Dermis lymphatic vessel endothelial cell (primary cell): ENCODE measurements at places on chromosomes 5 and 9. TPM values are rescaled to one million over a fixed set of nuclear protein-coding genes. Genes with fewer than 3 reads are reported as not detected.

The ENHO gene
- not detected in 2 replicates for total RNA-seq

The PROP1 gene
- total RNA-seq, result not detected in 2 replicates

The CTNND2 gene
- not detected in 2 replicates for total RNA-seq

The TUSC1 gene
- total RNA-seq, result 10.3 and 10.5 TPM in 2 replicates

The SPACA9 gene
- 0.87 and 0.95 TPM in 2 replicates for total RNA-seq

The PKD2L2 gene
- not detected in 2 replicates for total RNA-seq

The PCDHA13 gene
- total RNA-seq, result 0.09 TPM in 1 of 2 replicates, not detected in the other

The TRAF1 gene
- total RNA-seq, result 0.43 and 0.65 TPM in 2 replicates

The SARDH gene
- total RNA-seq, result under 0.01 and 0.11 TPM in 2 replicates

The PCDHB8 gene
- total RNA-seq, result 0.43 and 0.65 TPM in 2 replicates

The OBP2B gene
- not detected in 2 replicates for total RNA-seq

The RUSC2 gene
- 5.2 and 10.1 TPM in 2 replicates for total RNA-seq

The GBGT1 gene
- 16.5 and 32.2 TPM in 2 replicates for total RNA-seq

The UQCRQ gene
- 72.2 and 74.8 TPM in 2 replicates for total RNA-seq

The ROR2 gene
- not detected in 2 replicates for total RNA-seq

The COL23A1 gene
- 0.33 and 0.43 TPM in 2 replicates for total RNA-seq

The RORB gene
- not detected in 2 replicates for total RNA-seq

The SETX gene
- 90.7 and 112 TPM in 2 replicates for total RNA-seq

The GCNT4 gene
- 0.11 and 0.34 TPM in 2 replicates for total RNA-seq

The TEX48 gene
- not detected in 2 replicates for total RNA-seq

The PRDM9 gene
- not detected in 2 replicates for total RNA-seq

The PCDHB4 gene
- 0.09 and 0.22 TPM in 2 replicates for total RNA-seq

The DIRAS2 gene
- total RNA-seq, result 0.86 and 8.5 TPM in 2 replicates

The C9orf50 gene
- not detected in 2 replicates for total RNA-seq

The TPPP gene
- total RNA-seq, result 0.09 and 0.11 TPM in 2 replicates

The INSL4 gene
- not detected in 2 replicates for total RNA-seq

The MAMDC4 gene
- total RNA-seq, result 0.52 and 0.65 TPM in 2 replicates

The PTGES gene
- 0.09 and 0.65 TPM in 2 replicates for total RNA-seq

The NR5A1 gene
- total RNA-seq, result not detected in 2 replicates

The STK32A gene
- total RNA-seq, result 0.09 TPM in 1 of 2 replicates, not detected in the other

The BTNL8 gene
- total RNA-seq, result 0.09 and 0.22 TPM in 2 replicates

The ZDHHC11B gene
- total RNA-seq, result under 0.01 TPM in 1 of 2 replicates, not detected in the other

The MEGF10 gene
- 0.43 and 1.6 TPM in 2 replicates for total RNA-seq

The SAPCD2 gene
- 2.0 and 2.5 TPM in 2 replicates for total RNA-seq

The SVEP1 gene
- total RNA-seq, result under 0.01 TPM in 1 of 2 replicates, not detected in the other

The BASP1 gene
- 0.26 and 1.2 TPM in 2 replicates for total RNA-seq

The PHYHD1 gene
- total RNA-seq, result 0.34 TPM in 1 of 2 replicates, not detected in the other

The CAVIN4 gene
- 1.8 and 1.9 TPM in 2 replicates for total RNA-seq

The C9 gene
- 0.09 and 0.11 TPM in 2 replicates for total RNA-seq

The LCN9 gene
- not detected in 2 replicates for total RNA-seq

The PCAT7 gene
- total RNA-seq, result not detected in 2 replicates

The COL15A1 gene
- total RNA-seq, result 0.33 and 0.34 TPM in 2 replicates

The IRX4 gene
- total RNA-seq, result not detected in 2 replicates

The IL33 gene
- 1.7 and 4.5 TPM in 2 replicates for total RNA-seq

The USP20 gene
- 5.5 TPM in 2 replicates for total RNA-seq

The CCNJL gene
- total RNA-seq, result 4.0 and 6.6 TPM in 2 replicates

The PCDHGA6 gene
- total RNA-seq, result 2.4 and 2.9 TPM in 2 replicates

The MARCOL gene
- total RNA-seq, result not detected in 2 replicates
